ENCODE measurements at places on chromosomes 6 and 20.
A peak's percentile ranks its signal among the peaks of the same experiment; 100 is the strongest.

DNA sequence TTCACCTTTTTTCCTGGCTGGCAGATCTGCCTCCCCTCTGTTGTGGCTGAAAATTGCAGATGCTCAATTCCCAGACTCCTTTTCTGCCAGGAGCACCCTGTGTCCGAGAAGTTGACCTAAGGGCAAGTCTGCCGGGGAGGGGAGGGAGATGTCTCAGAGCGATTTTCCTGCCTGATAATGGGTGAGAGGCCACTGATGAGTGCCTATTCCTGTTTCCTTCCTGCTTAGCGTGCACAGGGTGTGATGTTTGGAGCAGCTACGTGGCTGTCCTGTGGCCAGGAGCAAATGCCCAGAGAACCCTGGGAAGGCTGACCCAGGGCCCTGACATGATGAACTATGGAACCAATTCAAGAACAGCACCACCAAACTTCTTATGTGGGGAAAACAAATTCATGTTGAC, 22.5 kb downstream of the SOX4 start:
- no peak for DNase-seq

GRCh38 chr6:25384967-25385366, 105.8 kb downstream of the CARMIL1 start:
- DNase-seq = no peak

GRCh38 chr20:2873747-2874041, 413 bp downstream of the PTPRA start:
- peak; percentile 17 for DNase-seq

- DNase-seq = no peak
These were observed 197.1 kb downstream of the KHDC1L start for GRCh38 chr6:73028124-73028766.

- no peak for DNase-seq
These were observed 133.2 kb downstream of the SLC16A10 start for GRCh38 chr6:111220383-111221031.

- DNase-seq = no peak
These were observed 123.7 kb upstream of the FOXQ1 start for GRCh38 chr6:1188199-1188598.

GRCh38 chr6:133590814-133591213, 298.1 kb upstream of the TCF21 start:
- no peak for DNase-seq

DNA sequence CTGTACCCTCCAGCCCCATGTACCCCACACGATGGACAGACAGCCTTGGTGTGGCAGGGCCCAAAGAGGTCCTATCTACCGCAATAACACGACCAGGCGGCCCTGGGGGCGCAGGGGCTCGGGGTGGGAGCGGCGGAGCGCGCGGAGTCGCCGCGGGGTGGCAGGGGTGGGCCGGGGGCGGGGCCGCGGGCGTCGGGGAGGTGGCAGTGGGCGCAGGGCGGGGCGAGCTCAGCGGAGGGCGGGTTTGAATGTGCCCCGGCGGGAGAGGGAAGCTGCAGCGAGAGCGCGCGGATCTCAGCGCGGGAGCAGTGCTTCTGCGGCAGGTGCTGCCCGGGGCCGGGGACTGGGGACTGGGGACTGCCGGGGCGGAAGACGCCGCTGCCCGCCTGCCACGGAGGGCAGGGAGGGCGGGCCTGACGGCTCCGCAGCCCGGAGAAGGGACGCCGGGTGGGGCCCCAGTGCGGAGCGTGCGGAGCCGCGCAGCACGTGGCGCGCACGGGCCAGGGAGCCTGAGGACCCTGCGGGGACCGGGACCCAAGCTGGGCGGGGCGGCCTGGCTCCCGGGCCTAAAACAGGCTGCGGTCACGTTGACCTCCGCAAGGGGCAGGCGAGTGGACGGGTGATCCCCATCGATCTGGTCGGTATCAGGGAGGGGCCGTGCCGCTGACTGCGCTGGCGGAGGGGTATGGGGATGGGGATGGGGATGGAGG, at the start of gene SLC29A1:
Gene SLC29A1, plus strand, starts transcription at position 277 of the 710 bp plus-strand sequence. CDS start 3,719 bp downstream, outside the sequence.
- peak; percentile 69 for DNase-seq

DNA sequence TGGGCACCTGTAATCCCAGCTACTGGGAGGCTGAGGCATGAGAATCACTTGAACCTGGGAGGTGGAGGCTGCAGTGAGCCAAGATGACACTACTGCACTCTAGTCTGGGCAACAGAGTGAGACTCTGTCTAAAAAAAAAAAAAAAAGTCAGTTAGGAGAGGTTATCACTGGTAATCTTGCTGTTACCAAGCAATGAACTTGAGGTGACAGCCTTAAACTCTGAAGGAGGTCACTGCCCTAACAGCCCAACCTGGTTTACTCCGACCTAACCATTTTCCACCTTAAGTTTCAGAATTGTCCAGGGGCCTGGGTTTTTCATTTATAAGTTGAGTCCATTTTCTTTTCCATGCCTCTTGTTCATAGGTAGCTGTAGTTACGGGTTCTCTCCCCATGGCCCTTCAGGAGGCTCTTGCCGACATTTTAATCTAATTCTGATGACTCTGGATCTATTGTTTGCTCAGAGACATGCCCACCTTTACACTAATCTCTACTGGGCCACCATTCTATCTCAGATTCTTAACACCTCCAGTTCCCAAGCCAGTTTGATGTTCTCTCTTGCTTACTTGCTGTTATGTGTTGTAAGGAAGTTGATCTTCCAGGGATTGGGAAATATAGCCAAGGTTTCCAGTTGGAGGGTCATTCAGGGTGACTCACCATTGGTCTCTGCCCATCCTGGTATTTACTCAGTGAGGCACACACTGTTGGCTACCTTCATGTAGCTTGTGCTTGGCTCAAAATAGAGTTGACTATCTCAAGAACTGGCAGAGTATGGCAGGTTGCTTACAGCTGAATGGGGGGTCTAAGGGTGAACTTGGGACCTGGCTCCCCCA, 29.1 kb downstream of the SHLD1 start:
- no peak for DNase-seq

- no peak for DNase-seq
These were observed 38.5 kb upstream of the BMP6 start for GRCh38 chr6:7687145-7688111.

GRCh38 chr20:52410182-52410647, 218.6 kb upstream of the ZFP64 start:
- DNase-seq = no peak

DNA sequence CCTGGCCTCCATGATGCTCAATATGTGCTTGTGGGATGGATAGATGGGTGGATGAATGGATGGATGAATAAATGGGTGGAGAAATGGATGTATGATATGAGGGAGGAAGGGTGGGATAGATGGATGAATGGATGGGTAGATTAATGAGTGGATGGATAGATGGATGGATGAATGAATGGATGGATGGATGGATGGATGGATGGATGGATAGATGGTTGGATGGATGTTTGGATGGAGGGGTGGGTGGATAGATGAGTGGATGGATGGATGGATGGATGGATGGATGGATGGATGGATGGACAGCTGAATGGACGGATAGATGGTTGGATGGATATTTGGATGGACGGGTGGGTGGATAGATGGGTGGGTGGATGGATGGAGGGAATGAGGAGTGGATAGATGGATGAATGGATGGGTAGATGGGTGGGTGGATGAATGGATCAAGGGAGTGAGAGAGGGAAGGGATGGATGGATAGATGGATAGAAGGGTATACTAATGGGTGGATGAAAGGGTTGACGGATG, 139.4 kb downstream of the CEBPB start:
- no peak for DNase-seq

DNA sequence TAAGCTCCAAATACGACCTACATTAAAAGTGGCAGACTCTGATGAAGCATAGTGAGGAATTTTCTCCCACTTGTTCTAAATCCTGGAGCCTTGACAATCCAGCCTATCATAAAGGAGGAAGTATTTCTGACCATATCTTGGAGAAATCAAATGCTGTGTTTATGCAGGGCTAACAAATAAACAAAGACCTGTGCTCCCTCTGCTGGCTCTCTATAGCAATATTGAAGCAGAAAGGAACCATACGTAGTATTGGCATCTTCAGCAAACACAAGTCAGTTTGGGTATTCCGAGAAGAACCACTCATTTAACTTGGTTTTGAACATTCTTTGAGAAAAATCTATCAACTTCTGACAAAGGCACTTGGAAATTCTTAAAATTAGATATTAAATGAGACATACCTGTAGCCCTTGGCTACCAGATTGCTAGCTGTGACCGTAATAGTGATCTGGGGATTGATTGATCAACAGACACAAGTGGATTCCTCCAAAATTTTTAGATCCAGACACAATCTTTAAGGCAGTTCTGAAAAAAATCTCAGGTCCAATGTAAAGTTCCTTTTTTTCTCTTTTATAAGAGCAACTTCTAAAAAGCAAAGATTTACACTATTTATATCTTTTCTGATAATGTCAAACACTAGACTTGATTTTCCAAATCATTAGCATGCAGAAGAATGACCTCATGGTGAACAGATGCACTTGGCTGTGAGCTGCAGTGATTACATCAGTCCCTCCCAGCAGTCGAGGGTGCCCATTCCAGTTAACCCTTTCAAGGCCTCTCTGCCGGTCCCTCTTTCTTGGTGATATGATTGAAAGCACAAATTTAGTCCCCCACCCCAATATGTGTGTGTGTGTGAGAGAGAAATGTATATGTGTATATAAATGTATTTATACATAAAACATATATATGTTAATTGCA, 40.2 kb downstream of the INSM1 start:
- DNase-seq = no peak

DNA sequence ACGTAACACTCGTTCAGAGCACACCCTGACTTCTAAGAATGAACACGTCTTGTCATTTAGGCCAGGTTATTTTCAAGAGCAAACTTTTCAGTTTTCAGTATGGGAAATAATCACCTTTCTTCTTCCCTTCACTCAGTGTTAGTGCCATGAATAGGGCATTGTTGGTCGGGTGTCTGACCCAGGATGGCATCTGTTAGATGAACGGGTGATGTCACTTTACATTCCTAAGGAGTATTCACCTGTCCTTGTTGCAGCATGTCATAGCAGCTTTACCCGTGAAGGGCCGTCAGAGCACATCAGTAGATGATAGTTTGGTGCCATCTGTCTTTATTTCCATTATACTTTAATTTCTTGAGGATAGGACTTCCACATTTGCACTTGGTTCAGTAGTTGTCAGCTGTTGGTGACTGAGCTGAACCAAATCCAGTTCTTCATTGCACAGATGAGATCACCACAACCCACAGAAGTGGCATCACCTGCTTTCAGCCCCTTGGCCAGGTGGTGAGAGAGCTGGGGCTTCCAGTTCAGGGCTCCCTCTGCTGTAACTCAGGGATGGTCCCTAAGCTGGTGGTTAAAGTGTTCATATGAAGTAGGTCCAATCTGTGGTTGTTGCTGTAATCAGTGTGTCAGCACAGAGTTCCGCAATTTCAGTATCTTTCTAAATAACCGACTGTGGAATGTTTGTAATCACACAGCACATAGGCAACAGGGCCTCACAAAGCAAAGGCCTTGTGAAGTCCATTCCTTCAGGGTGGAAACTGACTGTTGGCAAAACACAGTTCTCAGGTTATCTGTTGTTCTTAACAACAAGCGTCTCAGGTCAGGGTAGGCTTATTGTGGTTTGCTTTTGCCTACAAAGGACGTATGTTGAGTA, 68.2 kb downstream of the FAM120B start:
- no peak for DNase-seq

GRCh38 chr6:428047-428603, 36.6 kb downstream of the IRF4 start:
- DNase-seq = no peak

DNA sequence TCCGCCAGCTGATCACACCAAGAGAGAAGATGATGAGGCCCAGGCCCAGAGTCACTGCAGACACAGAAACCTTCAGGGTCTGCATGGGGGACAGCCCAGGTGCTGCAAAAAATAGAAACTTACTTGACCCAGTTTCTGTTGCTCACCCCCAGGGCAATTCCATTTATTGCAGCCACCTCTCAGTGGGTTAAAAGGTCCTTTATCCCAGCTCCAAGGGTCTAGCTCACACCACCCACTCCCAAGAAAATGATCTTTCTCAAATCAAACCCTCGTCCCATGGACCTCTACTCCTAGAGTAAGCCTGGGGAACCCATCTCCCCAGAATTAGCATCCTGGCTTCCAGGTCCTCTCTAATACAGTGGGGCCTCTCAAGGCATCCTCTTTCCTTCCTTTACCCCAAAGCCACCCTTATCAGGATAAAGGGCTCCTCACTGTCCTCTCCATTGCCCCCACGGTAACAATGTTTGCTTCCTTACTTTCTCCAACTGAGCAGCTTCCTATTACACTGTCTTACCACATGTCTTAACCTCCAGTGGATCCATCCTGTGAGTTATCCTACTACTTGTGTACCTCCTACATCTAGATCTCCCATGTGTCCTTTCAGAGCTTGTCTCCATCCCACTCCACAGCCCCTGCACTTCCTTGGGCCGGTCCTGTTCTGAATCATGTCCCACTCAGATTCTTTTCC, 5.1 kb downstream of the HLA-DMB start:
- DNase-seq = no peak

- DNase-seq = no peak
These were observed 115.9 kb downstream of the KLHL32 start for GRCh38 chr6:97040355-97040860.

- DNase-seq = no peak
These were observed 147.8 kb downstream of the MACROD2 start for GRCh38 chr20:14142964-14143627.

- no peak for DNase-seq
These were observed 233.6 kb downstream of the ATXN1 start for GRCh38 chr6:16527691-16528090.

- no peak for DNase-seq
These were observed 10.5 kb upstream of the ZBTB9 start for GRCh38 chr6:33443619-33444504.

DNA sequence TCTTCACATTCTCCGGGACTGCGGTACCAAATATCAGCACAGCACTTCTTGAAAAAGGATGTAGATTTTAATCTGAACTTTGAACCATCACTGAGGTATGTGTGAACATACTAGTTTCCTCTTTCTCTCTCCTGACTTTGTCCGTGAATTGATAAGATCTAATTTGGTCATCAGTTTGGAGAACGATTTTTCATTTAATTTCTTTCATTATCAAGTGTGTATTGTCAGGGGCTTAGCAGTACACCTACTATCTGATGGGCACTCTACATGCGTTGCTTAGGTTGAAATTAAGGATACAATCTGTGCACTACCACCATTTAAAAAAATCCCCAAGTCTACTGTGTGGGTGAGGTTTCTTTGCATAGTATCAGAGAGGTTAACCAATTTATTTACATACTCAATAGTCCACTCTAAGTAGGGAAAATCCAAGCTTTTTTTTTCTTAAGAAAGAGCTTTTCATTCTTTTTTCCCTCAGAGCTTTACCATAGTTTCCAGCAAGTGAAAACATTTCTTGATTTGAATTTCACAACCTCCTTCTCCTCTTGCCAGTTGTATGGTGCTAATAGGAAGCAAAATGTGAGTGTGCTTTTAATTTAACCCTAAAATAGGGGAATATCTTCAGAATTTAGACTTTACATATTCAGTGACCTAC, 105.4 kb upstream of the ESR1 start:
- no peak for DNase-seq

GRCh38 chr6:65707126-65707826, at the start of gene EYS:
Gene EYS, minus strand, starts transcription at chr6:65707226. Its CDS starts 211,816 bp downstream, at chr6:65495410.
- DNase-seq = no peak

DNA sequence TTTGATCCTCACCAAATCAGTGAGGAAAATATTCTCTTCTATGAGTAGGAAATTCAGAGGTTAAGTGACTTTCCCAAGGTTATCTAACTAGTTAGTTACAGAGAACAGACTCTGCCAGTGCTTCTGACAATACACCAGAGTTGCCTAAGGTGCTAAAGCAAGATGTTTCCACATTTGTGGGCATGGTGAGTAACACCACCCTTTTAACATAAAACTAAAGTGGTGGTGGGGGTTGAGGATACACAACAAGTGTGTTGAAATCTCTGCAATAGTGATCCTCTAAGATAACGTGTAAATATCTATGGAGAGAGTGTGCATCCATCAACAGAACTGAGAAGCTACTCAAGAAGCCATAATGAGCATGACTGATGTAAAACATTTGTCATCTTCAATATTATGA, 11.7 kb downstream of the VNN2 start:
- no peak for DNase-seq

Data from stimulated activated CD4-positive, alpha-beta T cell treated with anti-CD3 and anti-CD28 coated beads, Interleukin-15, amount 100 ng/mL, for 1 hour (primary cell).